ENCODE measurements at places on chromosomes 12 and 14.

DNA sequence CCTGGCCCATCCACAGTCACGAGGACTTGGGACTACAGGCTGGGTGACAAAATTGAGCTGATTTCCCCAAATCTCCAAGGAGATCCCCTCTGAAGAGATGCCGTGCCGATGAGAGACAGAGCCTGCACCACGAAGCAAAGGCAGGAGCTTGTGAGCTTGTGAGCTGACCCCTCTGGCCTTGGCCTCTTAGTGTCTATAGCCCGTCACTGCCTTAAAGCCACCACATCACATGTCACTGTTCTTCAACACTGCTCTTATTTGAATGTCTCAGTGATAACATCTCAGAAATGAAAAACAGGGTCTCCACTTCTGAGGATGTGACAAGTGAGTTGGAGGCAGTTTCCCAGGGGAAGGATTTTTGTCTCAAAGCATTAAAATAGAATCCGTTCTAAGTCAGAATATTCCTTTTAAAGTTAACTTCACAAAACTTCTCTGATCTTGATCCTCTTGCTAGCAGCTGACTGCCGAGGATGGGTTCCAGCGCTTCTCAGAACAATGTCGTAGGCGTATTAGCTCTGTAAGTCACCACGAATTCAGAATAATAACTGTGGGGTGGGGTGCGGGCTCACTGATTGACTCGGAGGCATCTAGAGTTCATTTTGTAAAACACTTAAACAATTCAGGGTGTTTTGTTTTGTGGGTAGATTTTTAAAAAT is 37.5 kb downstream of the CHST11 start:
- no peaks in the 10 kb centered on the region for H3K27me3 ChIP-seq
- peaks cover 10% of the 10 kb centered on the region for H3K36me3 ChIP-seq
- peak overlapping the region; percentile 80 for H3K27ac ChIP-seq

- no peak overlapping the region for H3K4me3 ChIP-seq
- no peak for DNase-seq
- no peaks in the 10 kb centered on the region for H3K4me1 ChIP-seq
- H3K27ac ChIP-seq = no peak overlapping the region
Measured at GRCh38 chr12:44159216-44159615, 323.3 kb downstream of the TMEM117 start.

GRCh38 chr12:100716945-100717732 is 77.4 kb upstream of the ANO4 start:
- no peak for DNase-seq
- peaks cover 48% of the 10 kb centered on the region for H3K27me3 ChIP-seq

GRCh38 chr14:54127526-54127925 is 170.9 kb upstream of the BMP4 start:
- no peak overlapping the region for H3K27ac ChIP-seq
- H3K36me3 ChIP-seq = no peaks in the 10 kb centered on the region
- H3K27me3 ChIP-seq = no peaks in the 10 kb centered on the region
- DNase-seq = no peak
- no peaks in the 10 kb centered on the region for H3K4me1 ChIP-seq

- H3K27ac ChIP-seq = no peak overlapping the region
- H3K4me3 ChIP-seq = no peak overlapping the region
- peaks cover 40% of the 10 kb centered on the region for H3K4me1 ChIP-seq
Measured at GRCh38 chr12:68602720-68603119, 8.0 kb upstream of the RAP1B start.

DNA sequence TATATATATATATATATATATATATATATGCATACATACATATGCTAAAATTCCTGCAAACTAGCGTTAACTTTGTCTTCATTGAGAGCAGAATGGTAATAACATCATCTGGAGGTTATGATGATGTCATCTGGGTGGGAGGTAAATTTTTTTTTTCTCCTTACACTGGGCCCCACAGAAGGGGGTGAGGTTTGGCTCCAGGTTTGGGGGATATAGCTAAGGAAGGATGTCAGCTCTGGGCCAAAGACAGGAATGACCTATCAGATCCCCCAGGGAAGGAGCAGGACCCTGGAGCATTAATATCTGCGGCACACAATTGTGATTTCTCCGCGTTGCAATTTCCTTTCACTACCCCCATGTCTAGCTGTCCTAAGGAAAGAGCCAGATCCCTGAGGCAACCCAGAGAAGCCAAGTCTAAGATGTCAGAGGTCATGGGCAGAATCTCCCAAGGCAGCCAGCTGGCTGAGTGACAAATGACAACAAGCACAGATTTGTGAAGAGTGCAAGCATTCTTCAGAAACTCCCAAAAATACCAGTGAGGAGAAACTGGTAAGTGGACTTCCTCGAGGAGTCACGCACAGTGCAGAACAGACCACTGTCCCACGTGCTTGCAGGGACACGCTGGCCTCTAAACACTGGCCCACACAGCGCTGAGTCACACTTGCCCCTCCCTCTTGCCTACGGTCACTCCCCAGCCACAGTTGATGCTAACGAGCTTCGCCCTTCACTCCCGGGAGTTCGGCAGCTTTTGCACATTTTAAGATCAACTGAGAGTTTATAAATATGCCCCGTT is 9.9 kb downstream of the UBC start:
- no peak overlapping the region for H3K27ac ChIP-seq
- H3K4me3 ChIP-seq = no peak overlapping the region
- DNase-seq = no peak
- H3K36me3 ChIP-seq = no peaks in the 10 kb centered on the region

DNA sequence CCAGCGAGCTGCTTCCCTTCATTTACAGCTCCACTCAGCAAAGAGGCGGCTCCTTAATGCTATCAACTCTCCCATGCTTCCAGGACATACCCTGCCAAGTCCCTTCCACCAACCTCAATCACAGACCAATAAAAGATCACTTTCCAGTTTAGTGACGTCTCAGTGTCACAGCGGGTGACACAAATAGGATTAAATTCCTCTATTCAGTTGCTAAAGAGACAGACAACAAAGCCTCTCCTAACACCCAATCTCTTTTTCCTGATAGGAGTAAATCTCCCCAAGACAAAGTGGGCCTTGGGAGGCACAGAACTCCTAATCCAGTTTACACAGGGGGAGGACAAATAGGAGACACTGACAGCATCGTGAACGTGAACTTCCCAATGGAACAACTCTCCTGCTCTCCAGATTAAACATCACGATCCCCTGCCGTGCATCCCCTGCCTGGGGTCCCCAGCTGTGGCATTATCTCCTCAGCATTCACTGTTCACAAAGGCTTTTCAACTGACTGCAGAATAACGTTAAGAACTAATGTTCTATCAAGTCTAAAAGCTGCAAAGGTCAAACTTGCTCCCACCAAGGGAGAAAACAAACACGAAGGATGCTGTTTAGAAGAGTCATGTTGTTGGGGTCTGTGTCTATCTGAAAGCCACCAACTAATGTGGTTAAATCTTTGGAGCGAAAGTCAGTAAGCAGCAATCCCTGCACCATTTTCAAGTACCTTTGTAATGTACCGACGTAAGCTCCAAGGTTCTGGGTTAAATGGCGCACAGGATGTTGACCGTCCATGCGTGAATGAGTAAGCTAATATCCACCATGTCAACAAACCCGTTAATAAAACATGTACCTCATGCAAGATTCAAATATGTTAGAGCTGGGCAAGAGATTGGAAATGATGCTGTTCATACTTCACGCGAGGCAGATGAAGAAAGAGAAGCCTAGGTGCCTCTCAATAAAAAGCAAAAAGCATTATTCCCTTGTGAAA is 31.5 kb downstream of the TMEM132D start:
- H3K27me3 ChIP-seq = peaks cover 2% of the 10 kb centered on the region
- no peak overlapping the region for H3K27ac ChIP-seq
- no peak overlapping the region for H3K4me3 ChIP-seq
- no peaks in the 10 kb centered on the region for H3K4me1 ChIP-seq

GRCh38 chr14:93683226-93683625 is 105.1 kb downstream of the PRIMA1 start:
- H3K36me3 ChIP-seq = no peaks in the 10 kb centered on the region
- no peak overlapping the region for H3K4me3 ChIP-seq
- no peak for DNase-seq

- DNase-seq = no peak
- no peak overlapping the region for H3K4me3 ChIP-seq
- peaks cover 58% of the 10 kb centered on the region for H3K27me3 ChIP-seq
- H3K27ac ChIP-seq = no peak overlapping the region
Measured at GRCh38 chr12:88578276-88579160, 1.8 kb downstream of the KITLG start.

DNA sequence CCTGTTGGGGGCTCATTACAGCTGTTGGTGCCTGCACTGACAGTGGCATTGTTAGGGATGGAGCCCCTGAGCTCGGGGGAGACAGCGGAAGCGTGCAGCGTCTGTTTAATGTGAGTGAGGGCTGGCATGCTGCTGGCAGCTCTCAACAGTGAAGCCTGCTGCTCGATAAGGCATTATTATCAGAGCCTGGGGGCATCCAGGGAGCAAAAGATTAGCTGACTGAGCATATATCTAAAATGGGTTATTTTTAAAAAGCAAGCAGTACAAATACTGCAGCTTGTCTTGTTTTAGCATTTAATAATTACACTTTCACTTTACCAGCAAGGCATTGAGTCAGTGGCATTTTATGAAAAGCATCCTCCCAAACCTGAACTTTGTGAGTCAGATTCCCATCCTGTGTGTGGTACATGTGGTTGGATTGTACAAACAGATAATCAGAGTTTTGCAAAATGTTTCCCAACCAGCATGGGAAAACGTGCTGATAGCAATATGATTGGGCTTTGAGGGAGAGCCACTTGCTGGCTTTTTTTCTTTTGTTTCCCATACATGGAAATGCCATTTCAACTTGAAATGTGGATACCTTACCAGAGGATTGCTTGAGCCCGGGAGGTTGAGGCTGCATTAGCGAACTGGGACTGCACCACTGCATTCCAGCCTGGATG is 150.8 kb downstream of the PRKCH start:
- H3K4me3 ChIP-seq = peak overlapping the region; percentile 78
- H3K4me1 ChIP-seq = peaks cover 93% of the 10 kb centered on the region
- peaks cover 3% of the 10 kb centered on the region for H3K27me3 ChIP-seq
- peak overlapping the region; percentile 95 for H3K27ac ChIP-seq
- H3K36me3 ChIP-seq = peaks cover 53% of the 10 kb centered on the region

GRCh38 chr12:56020423-56021184 is at the start of gene IKZF4:
Gene IKZF4, plus strand, starts transcription at chr12:56021043. Its CDS starts 451 bp downstream, at chr12:56021494.
- DNase-seq = peak; percentile 36
- H3K4me1 ChIP-seq = peaks cover 41% of the 10 kb centered on the region
- no peaks in the 10 kb centered on the region for H3K27me3 ChIP-seq
- peak within 1 kb of the TSS; percentile 88 for H3K27ac ChIP-seq

- H3K27me3 ChIP-seq = no peaks in the 10 kb centered on the region
- H3K4me3 ChIP-seq = no peak overlapping the region
- no peaks in the 10 kb centered on the region for H3K4me1 ChIP-seq
- H3K36me3 ChIP-seq = peaks cover 19% of the 10 kb centered on the region
Measured at GRCh38 chr12:120514002-120514401, 15.0 kb downstream of the COQ5 start.

- H3K4me3 ChIP-seq = no peak overlapping the region
- H3K36me3 ChIP-seq = no peaks in the 10 kb centered on the region
- H3K27ac ChIP-seq = no peak overlapping the region
- no peaks in the 10 kb centered on the region for H3K27me3 ChIP-seq
Measured at GRCh38 chr12:43115441-43116160, 436.4 kb downstream of the ADAMTS20 start.

DNA sequence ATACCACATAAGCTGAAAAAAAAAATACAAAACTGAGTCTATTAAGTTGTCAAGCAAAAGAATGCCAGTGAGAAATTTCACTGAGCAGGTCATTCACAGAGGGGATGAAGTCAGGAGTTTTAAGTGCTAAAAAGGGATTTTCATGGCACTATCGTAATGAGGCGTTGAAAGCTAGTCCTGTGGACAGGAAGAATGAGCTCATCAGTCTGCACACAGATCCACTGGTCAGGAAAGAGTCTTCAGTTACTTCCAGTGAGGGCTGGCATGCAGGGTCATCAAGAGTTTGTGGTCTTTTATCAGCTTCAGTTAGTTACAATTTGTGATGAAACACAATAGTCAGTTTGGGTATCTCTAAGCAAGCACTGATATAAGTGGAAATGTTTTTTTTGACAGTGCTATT is 88.1 kb upstream of the WSCD2 start:
- peaks cover 7% of the 10 kb centered on the region for H3K27me3 ChIP-seq
- no peak for DNase-seq
- no peak overlapping the region for H3K27ac ChIP-seq

- no peaks in the 10 kb centered on the region for H3K36me3 ChIP-seq
- H3K4me1 ChIP-seq = no peaks in the 10 kb centered on the region
- peaks cover 41% of the 10 kb centered on the region for H3K27me3 ChIP-seq
- no peak overlapping the region for H3K27ac ChIP-seq
- no peak overlapping the region for H3K4me3 ChIP-seq
- no peak for DNase-seq
Measured at GRCh38 chr14:36493761-36494160, 26.3 kb downstream of the NKX2-1 start.

GRCh38 chr14:104441275-104442106 is 138.1 kb upstream of the C14orf180 start:
- no peak for DNase-seq
- no peak overlapping the region for H3K4me3 ChIP-seq
- H3K27me3 ChIP-seq = peaks cover 2% of the 10 kb centered on the region
- no peaks in the 10 kb centered on the region for H3K36me3 ChIP-seq
- H3K27ac ChIP-seq = no peak overlapping the region
- H3K4me1 ChIP-seq = no peaks in the 10 kb centered on the region
